ENCODE measurements at places on chromosomes 1 and 21.

- no peak for DNase-seq
Measured at GRCh38 chr1:214545293-214545692, 6.1 kb downstream of the PTPN14 start.

DNA sequence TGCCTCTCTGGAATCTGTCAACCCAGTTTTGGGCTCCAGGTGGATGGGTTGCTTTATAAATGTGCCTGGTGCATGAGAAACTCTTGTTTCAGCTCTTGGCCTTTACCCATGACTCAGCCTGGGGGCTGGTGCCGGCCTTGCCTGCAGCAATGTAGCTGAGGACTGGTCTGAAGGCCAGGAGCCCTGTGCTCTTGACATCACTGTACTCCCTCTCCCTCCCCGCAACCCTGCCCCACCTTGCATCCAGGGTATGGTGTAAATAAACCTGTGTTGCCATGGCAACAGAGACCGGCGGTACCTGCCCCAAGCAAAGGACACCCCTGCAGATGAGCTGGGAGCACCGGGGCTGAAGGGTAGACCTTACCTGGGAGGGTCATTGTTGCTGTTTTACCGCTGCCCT is 13.3 kb downstream of the FAM151A start:
- no peak for DNase-seq

- DNase-seq, result no peak
Measured at GRCh38 chr1:32919811-32920733, 18.9 kb upstream of the TMEM54 start.

- no peak for DNase-seq
Measured at GRCh38 chr1:100134872-100135271, 1.9 kb downstream of the TRMT13 start.

GRCh38 chr1:153375511-153375910 is at the start of gene S100A12:
Gene S100A12 (minus strand): TSS chr1:153375621. CDS start chr1:153374592, 1,029 bp downstream.
- no peak for DNase-seq

- no peak for DNase-seq
Measured at GRCh38 chr1:228986093-228986904, 251.0 kb downstream of the RHOU start.

DNA sequence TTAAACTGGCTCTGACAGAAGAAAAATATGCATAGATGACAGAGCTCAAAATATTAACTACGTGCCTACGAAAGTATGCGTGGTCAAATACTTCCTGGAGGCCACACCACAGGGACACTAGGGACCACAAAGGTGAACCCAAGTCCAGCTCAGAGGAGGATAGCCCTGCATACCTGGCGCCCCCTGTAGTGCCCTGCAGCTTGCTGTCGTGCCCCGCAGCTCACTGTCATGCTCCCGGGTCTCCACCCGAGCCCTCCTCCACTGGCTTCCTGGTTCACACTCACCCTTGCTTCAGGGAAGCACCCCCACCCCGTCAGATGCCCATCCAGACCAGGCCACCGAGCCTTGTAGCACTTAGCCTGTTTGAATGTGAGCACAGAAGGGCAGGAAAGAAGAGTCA is 16.7 kb upstream of the NADK start:
- DNase-seq, result no peak

GRCh38 chr1:183733715-183734114 is 71.2 kb upstream of the RGL1 start:
- no peak for DNase-seq

DNA sequence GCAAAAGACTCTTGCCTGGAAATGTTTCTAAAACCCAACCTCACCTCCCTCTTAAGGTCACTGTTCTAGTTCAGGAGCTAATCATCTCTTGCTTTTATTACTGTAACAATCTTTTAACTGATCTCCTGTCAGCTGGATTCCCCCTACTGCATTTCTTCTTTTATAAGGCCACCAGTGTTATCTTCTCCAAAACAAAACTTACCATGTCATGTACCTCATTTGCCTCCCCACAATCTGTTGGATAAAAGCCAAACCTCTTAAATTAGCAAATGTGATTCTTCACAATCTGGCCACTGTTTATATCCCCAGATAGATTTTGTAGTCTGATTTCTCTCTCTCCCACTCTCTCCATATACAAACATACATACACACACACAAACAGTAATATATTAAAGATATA is 143.3 kb downstream of the DENND1B start:
- DNase-seq, result no peak

All from SHP77 (cell line).